Activated T-helper 2 cell treated with anti-CD3 and anti-CD28 coated beads, Interferon-gamma antibody, Interleukin-2, Interleukin-4, amounts not matched to agents 10 μg/mL and 5 μg/mL and 100 μg/mL, durations not matched to agents 14 hours and 24 hours and 36 hours (primary cell): ENCODE measurements at places on chromosomes 2 and 18. TPM values are rescaled to one million over a fixed set of nuclear protein-coding genes. Genes with fewer than 3 reads are reported as not detected.

UGT1A4 gene
- not detected in 2 replicates for total RNA-seq

PARD3B gene
- total RNA-seq = 0.09 and 0.39 TPM in 2 replicates

RALB gene
- 58.4 and 65.0 TPM in 2 replicates for total RNA-seq

SH3RF3 gene
- 0.64 and 0.78 TPM in 2 replicates for total RNA-seq

RNF152 gene
- total RNA-seq = 0.21 TPM in 2 replicates

ATOH8 gene
- total RNA-seq = 0.07 and 0.11 TPM in 2 replicates

SERPINB12 gene
- total RNA-seq = not detected in 2 replicates

DNA sequence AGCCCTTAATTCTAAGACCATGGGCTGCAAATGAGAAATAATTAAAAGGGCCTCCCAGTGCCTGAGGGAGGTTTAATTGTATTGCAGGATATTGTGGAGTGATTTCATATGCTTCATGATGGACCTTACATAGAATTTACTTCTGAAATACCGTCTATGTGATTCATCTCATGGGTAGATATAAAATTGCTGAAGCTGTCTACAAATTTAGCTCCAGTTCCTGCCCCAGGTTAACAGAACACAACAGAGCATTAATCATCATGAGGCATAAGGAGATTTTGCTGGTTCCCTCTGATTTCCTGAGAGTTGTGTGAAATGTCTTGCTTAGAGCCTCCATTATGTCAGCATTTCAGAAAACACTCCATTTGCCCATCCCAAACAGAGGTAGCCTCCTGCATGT is 770 bp downstream of the UPP2 start:
- H3K27me3 ChIP-seq = no peaks in the 10 kb centered on the region
- H3K4me3 ChIP-seq = no peak overlapping the region
- no peaks in the 10 kb centered on the region for H3K4me1 ChIP-seq
- no peak overlapping the region for H3K27ac ChIP-seq
- no peak for DNase-seq
- H3K36me3 ChIP-seq = no peaks in the 10 kb centered on the region

- H3K4me1 ChIP-seq = peaks cover 72% of the 10 kb centered on the region
- DNase-seq = no peak
- no peak overlapping the region for H3K4me3 ChIP-seq
- H3K36me3 ChIP-seq = peaks cover 5% of the 10 kb centered on the region
- no peak overlapping the region for H3K27ac ChIP-seq
These were observed 61.5 kb upstream of the KLF7 start for GRCh38 chr2:207227062-207227748.

- no peak for DNase-seq
- H3K27ac ChIP-seq = no peak overlapping the region
- no peak overlapping the region for H3K4me3 ChIP-seq
- H3K27me3 ChIP-seq = peaks cover 1% of the 10 kb centered on the region
These were observed 226.2 kb downstream of the MC4R start for GRCh38 chr18:60146220-60146960.

- H3K27ac ChIP-seq = no peak overlapping the region
These were observed 1178.7 kb upstream of the LRRTM1 start for GRCh38 chr2:81483254-81483653.

- H3K4me3 ChIP-seq = no peak overlapping the region
- H3K27me3 ChIP-seq = no peaks in the 10 kb centered on the region
- no peaks in the 10 kb centered on the region for H3K36me3 ChIP-seq
- no peak for DNase-seq
- no peaks in the 10 kb centered on the region for H3K4me1 ChIP-seq
- no peak overlapping the region for H3K27ac ChIP-seq
These were observed 873.5 kb upstream of the POU3F3 start for GRCh38 chr2:103980401-103980800.

GRCh38 chr2:8684878-8685696 is 3.2 kb downstream of the ID2 start:
- H3K27ac ChIP-seq = peak overlapping the region; percentile 94
- H3K4me1 ChIP-seq = peaks cover 7% of the 10 kb centered on the region
- H3K36me3 ChIP-seq = peaks cover 36% of the 10 kb centered on the region
- peak overlapping the region; percentile 100 for H3K4me3 ChIP-seq
- H3K27me3 ChIP-seq = peaks cover 7% of the 10 kb centered on the region
